Caudate nucleus (tissue), 63 donors: ENCODE measurements at places on chromosomes 12 and 14.

- DNase-seq: no peak
Measured at GRCh38 chr12:99436584-99436983, 211.0 kb upstream of the GARIN6 start.

DNA sequence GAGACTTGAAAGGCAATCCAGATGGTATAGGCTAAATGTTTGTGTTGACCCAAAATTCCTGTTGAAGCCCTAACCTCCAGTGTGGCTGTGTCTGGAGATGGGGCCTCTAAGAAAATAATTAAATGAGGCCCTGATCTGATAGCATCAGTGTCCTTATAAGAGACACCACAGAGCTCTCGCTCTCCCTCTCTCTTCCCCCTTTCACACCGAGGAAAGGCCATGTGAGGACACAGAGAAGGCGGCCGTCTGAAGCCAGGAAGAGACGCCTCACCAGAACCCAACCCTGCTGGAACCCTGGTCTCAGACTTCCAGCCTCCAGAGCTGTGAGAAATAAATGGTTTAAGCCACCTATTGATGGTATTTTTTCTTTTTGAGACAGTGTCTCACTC, 87.5 kb downstream of the SCARB1 start:
- DNase-seq: no peak

DNA sequence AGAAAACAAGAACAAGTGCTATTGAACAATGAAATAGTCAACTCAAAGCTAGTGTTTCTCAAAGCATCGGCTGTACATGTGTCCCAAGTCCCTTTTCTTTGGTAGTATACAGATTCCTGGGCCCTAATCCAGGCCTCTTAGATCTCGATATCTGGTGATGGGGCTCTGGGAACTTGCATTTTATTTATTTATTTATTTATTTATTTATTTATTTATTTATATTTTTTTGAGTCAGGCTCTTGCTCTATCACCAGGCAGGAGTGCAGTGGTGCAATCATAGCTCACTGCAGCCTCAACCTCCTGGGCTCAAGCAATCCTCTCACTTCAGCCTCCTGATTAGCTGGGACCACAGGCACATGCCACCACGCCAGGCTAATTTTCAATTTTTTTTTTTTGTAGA, 17.1 kb downstream of the SYNDIG1L start:
- DNase-seq: no peak

- DNase-seq: peak; percentile 20
Measured at GRCh38 chr12:80400571-80400991, 43.5 kb upstream of the PTPRQ start.

GRCh38 chr14:100428727-100429126, 105.6 kb downstream of the SLC25A47 start:
- DNase-seq: no peak

- DNase-seq: no peak
Measured at GRCh38 chr12:49231878-49232655, 32.8 kb upstream of the TUBA1C start.

DNA sequence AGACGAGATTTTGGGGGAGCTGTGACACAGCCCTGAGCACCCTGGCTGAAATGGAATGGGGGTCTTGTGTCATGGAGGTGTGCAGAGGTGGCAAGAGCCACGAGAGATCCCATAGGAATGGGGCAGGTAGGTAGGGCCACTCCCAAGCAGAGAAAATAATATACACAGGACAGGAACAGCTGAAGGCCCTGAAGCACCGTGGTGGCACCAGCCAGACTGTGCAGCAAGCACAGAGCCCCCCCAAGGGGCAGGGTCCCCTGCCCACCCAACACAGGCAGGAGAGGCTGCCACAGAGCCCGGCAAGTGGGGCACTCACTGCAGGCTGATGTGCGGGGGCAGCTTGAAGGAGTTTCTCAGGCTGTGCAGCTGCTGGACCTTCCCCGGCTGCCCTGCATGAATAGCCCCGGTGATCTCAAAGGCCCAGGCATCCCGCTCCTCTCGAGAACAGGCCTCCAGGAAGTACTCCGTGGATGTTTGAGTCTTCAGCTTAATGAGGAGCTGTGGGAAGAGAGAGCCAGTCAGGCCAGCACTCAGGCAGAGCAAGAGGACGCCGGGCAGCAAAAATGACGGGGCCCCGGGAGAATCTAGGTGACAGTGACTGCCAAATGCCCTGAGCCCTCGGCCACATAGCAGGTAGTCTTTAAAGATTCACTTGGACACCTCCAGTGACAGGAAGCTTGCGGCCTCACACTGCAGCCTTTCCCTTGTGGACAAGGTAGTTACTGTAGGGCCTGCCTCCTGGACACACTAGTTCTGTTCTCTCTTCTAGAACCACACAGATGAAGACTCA, 16.7 kb downstream of the PLEK2 start:
- DNase-seq: no peak

GRCh38 chr12:6697584-6698351, 2.8 kb downstream of the PIANP start:
- DNase-seq: no peak

GRCh38 chr12:113184098-113184899, 979 bp downstream of the DDX54 start:
- DNase-seq: no peak

- DNase-seq: no peak
Measured at GRCh38 chr12:105858981-105859710, 279.6 kb downstream of the NUAK1 start.

DNA sequence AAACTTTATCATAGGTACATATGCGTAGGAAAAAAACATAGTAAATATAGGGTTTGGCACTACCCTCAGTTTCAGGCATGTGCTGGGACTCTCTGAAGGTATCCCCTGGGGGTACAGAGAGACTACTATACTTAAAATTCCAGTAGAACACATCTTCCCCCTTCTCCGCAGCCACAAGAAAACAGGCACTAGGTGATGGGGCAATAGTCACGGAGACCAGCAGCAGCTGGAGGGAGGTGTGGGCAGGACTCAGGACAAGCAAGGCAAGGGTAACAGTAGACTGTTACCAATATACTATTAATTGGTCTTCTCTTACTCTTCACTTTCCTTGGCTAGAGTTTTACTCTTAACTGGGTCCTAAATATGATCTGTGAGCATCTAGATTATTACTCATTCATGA, 4.6 kb upstream of the PAPOLA start:
- no peak for DNase-seq

- peak; percentile 28 for DNase-seq
Measured at GRCh38 chr14:71753126-71753830, 179.0 kb upstream of the RGS6 start.

DNA sequence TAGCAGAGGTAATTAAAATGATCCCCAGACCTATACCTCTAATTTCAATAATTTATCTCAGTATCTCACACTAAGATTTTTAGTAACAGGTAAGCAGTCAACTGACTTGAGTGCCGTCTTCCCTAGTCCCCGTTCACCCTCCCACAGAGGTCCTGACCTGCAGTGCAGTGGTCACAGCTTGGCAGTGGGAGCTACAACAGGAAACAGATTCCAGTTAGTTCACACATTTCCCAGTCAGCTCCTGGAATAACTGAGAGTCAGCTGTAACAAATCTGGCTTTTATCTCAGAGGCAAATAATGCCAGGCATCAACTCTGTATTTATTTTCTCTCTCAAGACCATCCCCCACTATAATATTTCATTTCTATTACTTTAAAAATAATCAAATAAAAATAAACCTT, 308.2 kb downstream of the ATP23 start:
- DNase-seq: no peak

DNA sequence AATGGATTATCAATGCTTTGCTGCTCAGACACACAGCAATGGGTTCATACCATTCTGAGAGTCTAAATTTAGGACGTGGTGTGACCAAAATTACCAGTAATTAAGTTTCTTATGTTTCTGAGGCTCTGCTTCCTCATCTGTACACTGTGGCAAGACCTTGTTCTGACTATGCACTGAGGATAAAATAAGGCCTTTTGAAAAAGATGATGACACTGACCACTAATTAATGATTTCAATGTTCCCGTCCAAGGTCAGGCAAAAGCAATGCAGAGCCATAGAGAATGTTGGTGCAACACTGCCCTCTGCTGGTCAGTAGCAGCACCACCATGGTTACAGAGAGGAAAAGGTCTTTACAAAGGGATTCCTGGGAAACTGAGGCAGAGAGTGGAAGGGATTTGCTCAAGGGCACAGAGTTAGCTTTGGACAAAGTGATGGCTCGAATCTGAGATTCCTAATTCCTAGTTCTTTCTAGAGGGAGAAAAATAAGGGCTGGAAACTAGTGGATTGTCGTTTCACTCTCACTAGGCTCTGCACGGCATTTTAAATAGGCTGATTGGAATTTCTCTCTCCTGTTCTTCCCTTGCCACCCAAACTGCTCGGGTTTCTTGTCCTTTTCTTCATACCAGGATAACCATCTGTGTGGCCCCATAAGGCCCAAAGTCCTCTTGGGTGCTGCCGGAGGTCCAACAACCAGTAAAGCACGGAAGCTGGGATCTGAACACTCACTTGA, 22.3 kb upstream of the P2RX7 start:
- peak; percentile 27 for DNase-seq

DNA sequence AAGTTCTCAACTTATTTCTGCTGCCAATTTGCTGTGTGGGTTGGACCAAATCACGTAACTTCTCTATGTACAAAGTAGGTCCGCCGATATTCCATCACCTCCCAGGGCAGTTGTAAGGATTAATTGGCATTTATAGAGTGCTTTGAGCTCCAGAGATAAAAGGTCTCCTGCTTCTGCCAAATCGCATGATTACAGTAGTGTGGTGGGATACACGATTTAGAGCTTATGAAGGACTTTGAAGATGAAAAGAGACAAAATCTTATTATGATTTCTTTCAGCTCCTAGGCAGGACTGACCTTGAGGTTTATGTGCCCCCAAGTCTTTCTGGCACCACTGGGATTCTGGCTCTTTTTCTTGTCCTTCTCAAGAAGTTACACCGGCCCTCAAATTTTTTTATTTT, 84.7 kb downstream of the TBC1D30 start:
- DNase-seq: no peak

GRCh38 chr12:89721291-89721987, 12.8 kb upstream of the ATP2B1 start:
- DNase-seq: no peak

GRCh38 chr12:85796001-85796400, 40.2 kb downstream of the RASSF9 start:
- DNase-seq: no peak

DNA sequence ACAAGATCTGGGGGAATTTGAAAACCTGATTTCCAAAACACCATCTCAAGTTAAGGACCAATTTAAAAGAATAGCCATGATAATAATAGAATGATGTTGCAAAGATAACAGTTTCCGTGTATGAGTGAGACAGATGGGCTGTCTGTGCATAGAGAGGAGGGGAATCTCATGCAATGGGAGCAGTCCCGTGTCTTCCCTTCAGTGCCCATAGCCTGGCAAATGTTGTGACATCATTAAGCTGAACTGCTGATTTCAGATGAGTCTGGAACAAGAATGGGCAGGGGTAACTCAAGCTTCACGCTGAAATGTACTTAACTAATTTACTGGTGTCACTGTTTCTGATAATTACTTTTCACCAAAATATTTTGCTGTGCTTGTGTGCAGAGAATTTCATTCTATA, 454.0 kb downstream of the FOXG1 start:
- no peak for DNase-seq

- no peak for DNase-seq
Measured at GRCh38 chr12:18797604-18798003, 59.7 kb downstream of the CAPZA3 start.

- no peak for DNase-seq
Measured at GRCh38 chr14:50602035-50602434, 42.1 kb downstream of the ATL1 start.
